ENCODE measurements at places on chromosomes 11 and 22.

DNA sequence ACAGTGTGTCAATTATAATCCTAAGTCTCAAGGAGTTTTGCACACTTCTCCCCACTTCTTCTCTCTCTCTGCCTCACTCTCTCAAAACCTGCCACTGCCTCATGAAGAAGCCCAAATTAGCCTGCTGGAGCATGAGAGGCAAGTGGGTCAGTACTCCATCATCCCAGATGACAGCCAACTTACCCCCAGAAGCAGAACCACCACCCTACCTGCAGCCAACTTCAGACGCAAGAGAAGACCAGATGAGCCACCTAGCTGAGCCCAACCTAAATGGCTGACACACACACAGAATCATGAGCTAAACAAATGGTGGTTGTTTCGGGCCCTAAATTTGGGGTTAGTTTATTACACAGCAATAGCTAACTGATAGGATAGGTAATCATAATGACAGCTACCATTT is 61.2 kb downstream of the CD82 start:
- DNase-seq, result no peak

DNA sequence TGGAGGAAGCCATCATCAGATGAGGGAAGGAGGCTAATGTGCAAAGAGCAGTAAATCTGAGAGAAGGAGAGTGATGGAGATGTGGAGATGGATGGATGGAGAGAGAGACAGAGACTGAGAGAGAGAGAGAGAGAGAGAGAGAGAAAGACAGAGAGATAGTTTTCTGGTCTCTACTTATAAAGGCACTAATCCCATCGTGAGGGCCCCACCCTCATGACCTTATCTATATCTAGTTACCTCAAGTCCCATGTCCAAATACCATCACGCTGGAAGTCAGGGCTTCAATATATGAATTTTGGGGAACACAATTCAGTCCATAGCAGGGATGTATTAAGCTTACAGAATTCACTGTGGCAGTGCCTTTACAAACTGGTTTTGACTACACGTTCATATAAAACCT is 21.2 kb upstream of the ELF5 start:
- DNase-seq, result no peak

DNA sequence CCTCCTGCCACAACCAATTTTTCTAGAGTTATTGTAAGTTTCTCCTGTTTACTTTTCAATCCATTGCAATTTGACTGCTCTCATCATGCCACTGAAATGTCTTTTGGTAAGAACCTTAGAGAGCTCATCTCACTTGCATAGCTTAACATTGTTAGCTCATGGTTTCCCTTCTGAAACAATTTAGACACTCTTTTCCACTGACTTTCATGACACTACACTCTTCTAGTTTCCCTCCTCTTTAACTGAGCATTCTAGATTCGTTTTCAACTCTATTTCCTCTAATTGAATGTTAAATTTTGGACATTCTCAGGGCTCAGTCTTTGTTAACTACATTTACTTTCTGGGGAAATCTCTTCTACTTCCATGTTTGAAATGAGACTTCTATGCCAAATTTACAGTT is 369.1 kb downstream of the JRKL start:
- no peak for DNase-seq

- DNase-seq, result peak; percentile 64
Measured at GRCh38 chr11:120929664-120930154, 94.2 kb upstream of the TBCEL start.

DNA sequence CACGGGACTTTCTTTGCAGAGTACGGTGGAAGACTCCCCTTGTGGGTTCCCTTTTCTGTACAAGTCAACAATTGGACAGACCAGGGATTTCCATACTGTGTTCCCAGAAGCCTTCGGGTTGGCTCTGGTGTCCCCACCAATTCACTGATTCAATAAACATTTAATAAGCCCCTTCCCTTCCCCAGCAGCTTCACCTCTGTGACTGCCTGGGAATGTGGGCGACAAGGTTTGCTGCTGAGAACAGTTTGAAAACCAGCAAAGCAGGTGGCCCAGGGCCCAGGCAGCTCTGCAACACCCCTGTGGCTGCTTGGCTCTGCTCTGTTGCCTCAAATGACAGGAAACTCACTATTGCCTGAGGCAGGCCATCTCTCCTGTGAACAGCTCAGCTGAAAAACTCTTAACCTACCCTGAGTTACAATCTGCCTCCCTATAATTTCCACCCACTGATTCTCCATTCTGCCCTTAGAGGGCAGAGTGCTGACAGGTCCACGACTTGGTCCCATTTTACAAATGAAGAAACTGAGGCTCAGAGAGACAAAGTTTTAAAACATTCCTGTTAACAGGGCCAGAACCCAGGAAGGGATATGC is 10.4 kb downstream of the ADORA2A start:
- DNase-seq, result peak; percentile 74

GRCh38 chr11:109783014-109783413 is 310.2 kb upstream of the ZC3H12C start:
- no peak for DNase-seq

DNA sequence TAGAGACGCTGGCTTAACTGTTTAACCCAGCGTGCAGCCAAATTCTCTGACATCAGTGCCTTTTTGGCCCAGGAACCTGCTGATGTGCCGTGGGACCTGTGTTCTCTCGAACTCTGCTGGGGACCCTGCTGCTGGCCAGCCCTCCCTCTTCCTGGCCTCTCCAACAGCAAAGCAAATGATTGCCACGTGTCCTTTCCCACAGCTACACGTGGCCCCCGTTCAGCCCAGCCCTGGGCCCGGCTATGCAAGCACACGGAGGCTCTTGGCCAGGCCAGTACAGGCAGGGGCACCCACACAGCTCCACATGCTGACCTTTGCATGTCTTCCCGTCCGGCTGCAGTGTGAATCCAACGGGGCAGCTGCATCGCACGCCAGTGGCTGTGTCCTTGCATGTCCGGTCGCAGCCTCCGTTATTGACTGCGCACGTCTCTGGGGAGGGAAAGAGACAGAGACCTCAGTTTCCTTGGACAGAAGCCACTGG is 51.6 kb upstream of the TTLL12 start:
- DNase-seq, result no peak

GRCh38 chr11:76795936-76796441 is 12.8 kb downstream of the TSKU start:
- no peak for DNase-seq

GRCh38 chr11:44774108-44774507 is 47.3 kb downstream of the TSPAN18 start:
- no peak for DNase-seq

- no peak for DNase-seq
Measured at GRCh38 chr11:42085736-42086135, 626.3 kb upstream of the LRRC4C start.

DNA sequence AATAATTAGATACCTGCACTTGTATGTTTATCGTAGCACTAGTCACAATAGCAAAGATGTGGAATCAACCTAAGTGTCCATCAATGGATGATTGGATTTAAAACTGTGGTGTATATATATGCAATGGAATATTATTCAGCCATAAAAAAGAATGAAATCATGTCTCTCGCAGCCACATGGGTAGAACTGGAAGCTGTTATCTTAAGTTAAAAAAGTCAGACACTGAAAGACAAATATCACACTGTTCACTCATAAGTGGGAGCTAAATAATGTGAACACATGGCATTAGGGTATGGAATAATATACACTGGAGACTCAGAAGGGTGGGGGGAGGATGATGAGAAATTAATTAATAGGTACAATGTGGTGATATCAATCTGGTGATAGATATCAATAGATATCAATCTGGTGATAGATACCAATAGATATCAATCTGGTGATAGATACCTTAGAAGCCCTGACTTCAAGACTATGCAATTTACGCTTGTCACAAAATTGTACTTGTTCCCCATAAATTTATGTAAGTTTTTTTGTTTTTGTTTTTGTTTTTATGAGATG is 2.0 kb downstream of the LMO2 start:
- no peak for DNase-seq

GRCh38 chr11:80441821-80442220 is 1001.0 kb upstream of the TENM4 start:
- DNase-seq, result no peak

DNA sequence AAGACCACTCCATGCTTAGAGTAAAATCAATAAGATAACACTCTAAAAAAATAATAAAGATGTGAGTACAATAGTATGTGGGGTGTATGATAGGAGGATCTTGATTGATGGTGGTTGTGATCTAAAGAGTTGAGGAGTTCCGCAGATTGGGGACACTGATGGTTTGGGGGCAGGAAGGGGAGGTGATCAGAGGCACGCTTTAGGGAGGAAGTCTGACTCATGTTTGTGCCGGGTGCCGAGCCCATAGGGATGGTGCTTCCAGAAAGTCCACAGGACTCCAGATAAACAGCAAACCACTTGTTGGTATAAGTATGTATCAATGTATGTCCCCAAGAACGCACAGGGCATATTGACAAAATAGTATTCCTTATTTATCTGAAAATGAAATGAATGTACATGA is 27.5 kb downstream of the LINC01488 start:
- DNase-seq, result no peak

GRCh38 chr22:42811459-42811858 is 45.6 kb downstream of the ARFGAP3 start:
- no peak for DNase-seq

DNA sequence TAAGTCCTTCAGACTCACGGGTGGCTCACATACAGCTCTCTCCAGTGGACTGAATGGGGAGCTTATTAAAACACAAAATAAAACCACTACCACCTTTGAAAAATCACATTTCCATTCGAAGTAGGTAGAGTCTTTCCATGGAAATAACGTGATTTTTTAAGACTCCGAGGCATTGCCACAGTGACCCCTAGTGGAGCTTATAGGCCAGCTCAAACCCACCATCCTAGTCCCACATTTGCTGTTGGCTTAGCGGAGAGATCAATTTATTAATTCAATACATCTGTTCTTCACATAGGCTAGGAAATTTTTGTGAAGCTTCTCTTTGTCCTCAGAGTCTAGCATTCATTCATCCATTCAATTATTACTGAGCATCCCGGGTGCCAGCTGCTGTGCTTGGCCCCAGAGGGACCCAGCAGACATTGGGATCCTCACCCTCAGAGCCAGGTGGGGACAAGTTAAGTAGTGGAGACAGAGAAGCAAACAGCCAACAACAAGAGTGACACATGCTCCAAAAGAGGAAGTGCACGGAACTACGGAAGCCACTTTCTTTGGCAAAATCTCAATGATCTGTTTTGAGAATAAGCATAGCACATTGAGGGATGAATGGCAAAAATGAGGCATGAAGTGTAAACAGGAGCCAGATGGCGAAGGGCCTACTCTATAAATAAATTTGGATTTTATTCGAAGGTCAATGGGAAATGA is 10.2 kb upstream of the P4HA3 start:
- peak; percentile 11 for DNase-seq

- peak; percentile 22 for DNase-seq
Measured at GRCh38 chr22:49838771-49839717, 11.4 kb upstream of the BRD1 start.

GRCh38 chr22:24190159-24190540 is 8.9 kb downstream of the SUSD2 start:
- no peak for DNase-seq

DNA sequence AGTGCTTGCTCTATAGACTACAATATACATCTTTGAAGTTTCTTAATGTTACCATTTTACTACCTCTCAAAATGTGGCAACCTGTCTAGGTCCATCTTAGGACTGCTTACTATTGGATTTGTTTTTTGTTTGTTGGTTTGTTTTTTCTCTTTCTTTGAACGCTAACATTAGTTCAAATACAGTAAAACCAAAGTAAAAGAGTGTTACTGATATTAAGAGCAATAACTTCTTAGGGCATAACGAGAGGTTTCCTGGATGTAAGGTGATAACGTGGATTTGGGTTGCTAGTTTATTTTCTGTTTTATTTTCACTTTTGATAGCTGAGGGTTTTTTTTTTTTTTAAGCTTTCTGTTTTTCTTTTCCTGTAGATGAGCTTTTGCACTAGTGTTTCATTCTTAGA is 43.6 kb downstream of the TMEM135 start:
- no peak for DNase-seq

DNA sequence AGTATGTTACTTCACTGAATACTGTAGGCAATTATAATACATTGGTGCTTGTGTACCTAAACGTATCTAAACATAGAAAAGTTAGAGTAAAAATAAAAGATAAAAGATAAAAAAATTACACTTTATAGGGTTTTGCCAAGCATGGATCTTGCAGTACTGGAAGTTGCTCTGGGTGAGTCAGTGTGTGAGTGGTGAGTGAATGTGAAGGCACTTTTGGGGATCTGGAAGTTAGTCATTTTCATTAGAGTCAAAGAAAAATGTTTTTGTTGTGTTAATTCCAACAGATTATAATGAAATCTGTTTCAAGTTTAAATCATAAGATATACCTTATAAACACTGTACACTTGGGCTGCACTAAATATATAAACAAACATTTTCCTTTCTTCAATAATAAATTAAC is 3.3 kb downstream of the SLC22A25 start:
- DNase-seq, result no peak

- DNase-seq, result no peak
Measured at GRCh38 chr22:49775867-49776511, 51.7 kb downstream of the BRD1 start.

- DNase-seq, result no peak
Measured at GRCh38 chr22:26673486-26673885, 16.1 kb downstream of the MIAT start.

DNA sequence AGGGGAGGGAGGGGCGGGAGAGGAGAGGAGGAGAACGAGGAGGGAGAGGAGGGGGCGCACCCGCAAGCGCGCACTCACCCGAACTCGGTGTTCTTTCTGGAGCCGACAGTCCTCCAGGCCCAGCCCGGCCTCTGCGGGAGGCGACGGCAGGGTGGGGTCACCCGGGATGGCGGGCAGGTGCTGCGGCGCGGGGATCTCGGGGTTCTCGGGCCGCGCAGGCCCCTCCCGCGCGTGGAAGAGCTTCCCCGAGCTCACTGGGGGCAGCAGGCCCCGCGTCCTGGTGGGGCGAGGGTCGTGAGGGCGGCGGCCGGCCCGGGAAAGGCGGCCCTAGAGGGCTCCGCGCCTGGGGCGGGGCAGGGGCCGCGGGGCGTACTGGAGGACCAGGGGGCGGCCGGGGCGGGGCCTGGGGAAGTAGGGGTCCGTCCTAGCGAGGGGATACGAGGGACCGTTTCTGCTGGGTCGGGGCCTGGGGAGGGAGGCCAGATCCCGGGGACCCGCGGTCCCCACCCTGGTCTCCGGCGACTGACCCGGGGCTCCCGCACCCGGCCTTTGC is 5.2 kb downstream of the LMNTD2 start:
- no peak for DNase-seq

GRCh38 chr11:20363500-20364340 is at the start of gene HTATIP2:
HTATIP2 (plus strand) TSS chr11:20363714; CDS start chr11:20364238, 524 bp downstream.
- DNase-seq, result peak; percentile 79

DNA sequence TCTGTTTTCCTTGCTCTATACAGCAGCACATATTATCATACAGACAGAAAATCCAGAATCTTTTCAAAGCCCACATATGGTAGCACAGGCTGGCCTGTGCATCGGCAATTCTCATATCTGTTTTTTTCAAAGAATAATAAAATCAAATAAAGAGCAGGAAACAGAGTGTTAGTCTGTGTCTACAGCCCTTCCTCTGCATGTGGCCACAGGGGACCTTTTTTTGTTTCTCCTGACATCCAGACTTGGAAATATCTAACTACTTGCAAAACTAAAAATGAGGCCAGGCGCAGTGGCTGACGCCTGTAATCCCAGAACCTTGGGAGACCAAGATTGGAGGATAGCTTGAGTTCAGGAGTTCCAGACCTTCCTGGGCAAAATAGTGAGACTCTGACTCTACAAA is 20.3 kb downstream of the LAYN start:
- no peak for DNase-seq

GRCh38 chr11:122703541-122704272 is 48.2 kb downstream of the UBASH3B start:
- no peak for DNase-seq
